ENCODE measurements at places on chromosomes 16 and 17.

GRCh38 chr17:4043862-4044261 is 79.6 kb upstream of the ATP2A3 start:
- DNase-seq = peak; percentile 75

DNA sequence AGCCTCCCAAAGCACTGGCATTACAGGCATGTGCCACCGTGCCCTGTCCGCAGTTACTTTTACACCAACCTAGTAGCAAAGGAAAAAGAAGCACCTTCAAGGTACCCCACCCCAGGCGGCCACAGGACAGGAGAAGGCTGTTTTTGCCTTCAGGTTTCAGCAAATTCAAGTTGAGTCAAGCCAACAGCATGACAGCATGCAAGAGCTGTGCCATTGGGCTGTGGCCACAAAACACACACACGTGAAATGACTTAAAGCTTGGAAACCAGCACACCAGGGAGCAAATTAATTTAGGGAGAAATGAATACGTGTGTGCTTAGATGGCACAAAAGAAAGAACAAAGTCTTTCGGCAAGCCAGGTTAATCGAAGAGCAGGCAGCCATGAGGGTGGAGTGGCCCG is 39.7 kb downstream of the ERCC4 start:
- DNase-seq = no peak

- DNase-seq = no peak
Observed at GRCh38 chr17:77826132-77826873, 132.2 kb upstream of the TNRC6C start.

- DNase-seq = no peak
Observed at GRCh38 chr16:19196871-19197270, 28.8 kb downstream of the SYT17 start.

GRCh38 chr17:76528528-76529223 is 8.8 kb downstream of the CYGB start:
- no peak for DNase-seq

DNA sequence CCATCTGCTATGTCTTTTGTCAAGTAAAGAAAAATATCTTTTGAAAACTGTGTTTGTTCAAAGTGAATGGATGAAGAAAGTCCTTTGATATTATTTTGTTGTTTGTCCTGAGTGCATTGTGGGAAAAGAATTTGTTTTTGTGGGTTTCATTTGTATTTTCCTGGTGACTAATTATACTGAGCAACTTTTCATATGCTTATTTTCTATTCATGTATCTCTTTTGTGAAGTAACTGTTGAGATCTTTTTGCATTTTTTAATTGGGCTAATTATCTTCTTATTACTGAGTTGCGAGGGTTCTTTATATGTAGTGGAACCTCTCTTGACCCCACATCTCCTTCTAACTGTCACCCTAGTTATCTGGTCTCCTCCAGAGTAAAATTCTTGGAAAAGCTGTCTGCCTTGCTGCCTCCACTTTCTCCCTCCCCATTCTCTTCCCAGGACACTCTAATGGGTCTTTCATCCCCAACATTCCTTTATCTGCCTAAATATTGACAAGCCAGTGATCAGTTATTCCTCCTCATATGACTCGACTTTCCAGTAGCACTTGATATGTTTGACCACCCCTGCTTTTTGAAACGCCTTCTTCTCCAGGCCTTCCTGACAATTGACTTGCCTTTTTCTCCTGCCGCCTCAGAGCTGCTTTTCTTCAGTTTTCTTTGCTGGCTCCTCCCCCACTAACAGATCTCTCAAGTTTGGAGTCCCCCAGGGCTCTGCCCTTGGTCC is 117.6 kb upstream of the HAS3 start:
- DNase-seq = no peak

Data from CD4-positive, alpha-beta T cell treated with Interleukin-15 for 4 hours (primary cell).